ENCODE measurements at places on chromosomes 3 and 15. TPM values are rescaled to one million over a fixed set of nuclear protein-coding genes. Genes with fewer than 3 reads are reported as not detected.

- no peak for DNase-seq
Observed at GRCh38 chr3:154598166-154598565, 168.2 kb upstream of the GPR149 start.

GRCh38 chr3:83953417-83954089 is 1005.2 kb upstream of the CADM2 start:
- no peak for DNase-seq

GRCh38 chr3:143222981-143223380 is 103.4 kb downstream of the CHST2 start:
- DNase-seq: no peak

- DNase-seq: no peak
Observed at GRCh38 chr15:85854345-85855097, 59.8 kb upstream of the KLHL25 start.

GRCh38 chr3:50673931-50674330 is 796 bp upstream of the DOCK3 start:
- no peak for DNase-seq

DNA sequence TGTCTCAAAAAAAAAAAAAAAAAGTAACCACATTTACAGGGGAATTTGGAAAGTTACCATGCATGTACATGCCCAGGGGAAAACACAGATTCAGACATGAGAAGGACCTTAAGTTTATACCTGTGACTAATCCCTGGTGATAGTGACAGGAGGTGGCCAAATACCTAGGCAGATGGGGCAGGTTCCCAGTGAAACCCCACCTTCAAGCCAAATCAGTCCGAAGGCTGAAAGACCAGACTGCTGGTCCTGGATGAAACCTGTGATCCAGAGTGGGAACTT is 15.8 kb downstream of the SPCS1 start:
- no peak for DNase-seq

DNA sequence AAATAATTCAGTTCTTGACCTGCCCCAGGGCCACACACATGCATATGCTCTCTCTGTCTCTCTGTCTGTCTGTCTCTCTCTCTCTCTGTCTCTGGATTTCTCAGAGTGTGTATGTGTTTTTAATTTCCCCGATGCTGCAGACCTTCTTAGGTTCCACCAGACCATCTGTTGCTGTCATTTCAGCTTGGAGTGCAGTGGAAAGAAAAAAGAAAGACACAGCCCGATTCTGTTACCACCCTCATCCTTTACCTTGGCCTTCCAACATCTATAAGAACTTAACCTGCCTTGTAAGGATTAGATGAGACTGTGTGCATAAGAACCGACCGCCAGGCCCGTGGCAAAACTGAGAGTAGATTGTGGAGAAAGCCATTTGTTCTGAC is 9.7 kb upstream of the PGPEP1L start:
- DNase-seq: no peak

GRCh38 chr15:62935300-62936081 is 107.1 kb upstream of the TPM1 start:
- no peak for DNase-seq

DNA sequence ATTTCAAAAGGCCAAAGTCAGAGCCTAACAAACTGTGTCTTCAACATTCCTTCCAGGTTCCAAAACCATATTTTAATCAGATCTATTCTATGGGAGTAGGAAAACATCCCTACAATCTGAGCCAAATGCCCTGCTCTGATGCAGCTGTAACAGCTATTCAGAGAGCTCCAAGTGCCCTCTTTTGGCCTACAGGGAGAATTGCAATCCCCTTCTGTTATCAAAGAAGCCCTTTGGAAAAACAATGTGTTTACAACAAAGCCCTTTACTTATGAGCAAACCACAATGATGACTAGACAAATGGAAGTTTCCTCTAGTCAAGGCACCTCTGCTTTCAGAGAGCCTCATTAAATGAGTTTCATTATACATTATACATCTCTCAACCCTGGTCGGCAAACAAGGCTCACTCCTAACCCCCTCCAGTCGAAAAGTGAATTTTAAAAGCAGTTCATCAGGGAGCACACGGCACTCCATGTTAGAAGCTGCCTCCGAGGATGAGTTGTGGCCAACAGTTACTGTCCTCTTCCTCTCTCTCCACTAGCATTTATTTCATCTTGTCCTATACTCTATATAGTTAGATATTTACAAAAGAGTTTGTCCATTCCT is 42.6 kb upstream of the TMCO5A start:
- DNase-seq: no peak

DNA sequence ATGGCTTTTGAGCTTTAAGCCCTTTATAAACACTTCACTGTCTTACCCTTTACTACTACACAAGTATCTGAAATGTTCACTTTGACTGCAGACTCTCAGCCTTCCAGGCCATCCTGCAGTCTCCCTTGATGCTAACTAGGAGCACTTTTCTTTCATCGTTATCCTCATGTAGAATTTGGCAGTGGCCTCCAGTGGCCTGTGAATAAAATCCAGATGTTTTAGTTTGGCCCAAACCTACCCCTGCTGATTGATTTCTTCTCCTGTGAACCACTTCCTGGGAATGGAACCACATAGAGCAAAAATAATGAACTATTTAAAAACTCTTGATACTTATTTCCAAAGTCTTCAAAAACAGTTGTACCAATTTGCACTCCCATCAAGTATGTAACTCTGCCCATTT is 271.9 kb downstream of the FEZF2 start:
- no peak for DNase-seq

DNA sequence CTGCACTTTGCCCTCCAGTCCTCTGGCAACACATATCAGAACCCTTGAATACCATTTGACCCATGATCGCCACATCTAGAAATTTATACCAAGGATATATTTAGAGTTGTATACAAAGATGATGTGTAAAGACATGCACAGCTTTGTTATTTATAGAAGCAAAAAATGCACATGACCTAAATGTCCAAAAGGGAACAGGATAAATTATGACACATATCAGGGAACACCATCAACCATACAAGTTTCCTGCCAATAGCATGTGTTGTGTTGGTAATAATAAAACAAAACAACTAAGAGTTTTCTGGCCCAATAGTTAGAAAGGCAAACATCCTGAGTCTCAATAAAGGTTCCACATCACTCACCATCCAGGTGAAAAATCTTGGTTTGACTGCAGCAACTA is 51.5 kb downstream of the AAGAB start:
- DNase-seq: no peak

GRCh38 chr3:177034832-177035475 is 162.3 kb downstream of the TBL1XR1 start:
- DNase-seq: no peak

DNA sequence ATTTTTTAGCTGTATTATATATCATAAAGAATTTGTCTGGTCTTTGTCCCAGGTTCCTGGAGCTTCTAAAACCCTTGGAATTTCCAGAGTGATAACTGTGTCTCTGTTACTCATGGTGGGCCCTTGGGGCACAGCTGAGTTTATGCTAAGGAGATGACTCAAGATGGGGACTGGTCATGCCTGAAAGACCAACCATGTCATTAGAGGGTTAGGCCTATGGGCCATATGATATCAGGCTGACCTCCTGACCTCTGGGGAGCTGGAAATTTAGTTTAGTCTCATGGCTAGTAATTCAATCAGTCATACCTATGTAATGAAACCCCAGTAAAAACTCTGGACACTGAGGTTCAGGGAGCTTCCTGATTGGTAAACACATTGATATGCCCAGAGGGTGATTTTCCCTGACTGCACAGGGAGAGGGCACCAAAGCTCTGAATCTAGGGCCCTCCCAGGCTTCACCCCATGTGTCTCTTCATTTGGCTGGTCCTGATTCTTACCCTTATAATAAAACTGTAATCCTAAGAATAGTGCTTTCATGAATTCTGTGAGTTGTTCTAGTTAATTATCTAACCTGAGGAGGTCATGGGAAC is 69.6 kb downstream of the EEFSEC start:
- DNase-seq: no peak

GRCh38 chr3:8882642-8883041 is 80.6 kb downstream of the RAD18 start:
- DNase-seq: no peak

DNA sequence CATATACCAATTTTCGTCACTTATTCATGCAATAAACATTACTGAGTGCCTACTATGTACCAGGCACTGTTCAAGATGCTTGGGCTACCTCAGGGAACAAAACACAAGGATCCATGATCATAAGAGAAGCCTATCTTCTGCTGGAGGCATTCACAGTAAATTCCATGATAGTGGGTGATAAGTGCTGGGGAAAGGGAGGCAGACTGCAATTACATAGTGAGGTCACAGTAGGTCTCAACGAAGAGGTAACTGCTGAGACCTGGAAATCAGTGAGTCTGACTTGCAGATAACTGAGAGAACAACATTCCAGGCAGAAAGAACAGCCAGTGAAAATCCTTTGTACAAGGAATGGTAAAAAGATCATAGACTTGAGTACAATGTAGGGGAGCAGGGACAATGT is 33.6 kb downstream of the RAF1 start:
- DNase-seq: no peak

GRCh38 chr3:141608438-141608837 is 121.6 kb downstream of the RASA2 start:
- no peak for DNase-seq

The HYAL1 gene
- 0.25 TPM for total RNA-seq

The GAP43 gene
- not detected for total RNA-seq

The CHRD gene
- not detected for total RNA-seq

The RTP4 gene
- 16.9 TPM for total RNA-seq

The KY gene
- not detected for total RNA-seq

The HYKK gene
- 2.4 TPM for total RNA-seq

The PIF1 gene
- 45.8 TPM for total RNA-seq

The SLC24A5 gene
- total RNA-seq: not detected

The CCR4 gene
- 17.5 TPM for total RNA-seq
